CD14-positive monocyte (primary cell): ENCODE measurements at places on chromosomes 2 and 18. TPM values are rescaled to one million over a fixed set of nuclear protein-coding genes. Genes with fewer than 3 reads are reported as not detected.

PAX3 gene
- not detected for polyA plus RNA-seq

GRP gene
- polyA plus RNA-seq: not detected

DNER gene
- polyA plus RNA-seq: 0.16 TPM

ANO7 gene
- polyA plus RNA-seq: not detected

SLC19A3 gene
- polyA plus RNA-seq: not detected

KYNU gene
- polyA plus RNA-seq: 131 TPM

TOGARAM2 gene
- not detected for polyA plus RNA-seq

TTR gene
- not detected for polyA plus RNA-seq

ALK gene
- not detected for polyA plus RNA-seq

CDH7 gene
- not detected for polyA plus RNA-seq

ACOXL gene
- polyA plus RNA-seq: not detected

ZDBF2 gene
- 0.18 TPM for polyA plus RNA-seq

IRS1 gene
- polyA plus RNA-seq: 0.19 and 0.57 TPM in 2 replicates

EGR4 gene
- not detected for polyA plus RNA-seq

CDK15 gene
- not detected for polyA plus RNA-seq

LAMA3 gene
- not detected for polyA plus RNA-seq

ALMS1 gene
- polyA plus RNA-seq: 3.5 and 5.2 TPM in 2 replicates

CBLN2 gene
- polyA plus RNA-seq: not detected

DYSF gene
- 72.5 and 92.7 TPM in 2 replicates for polyA plus RNA-seq

IL18R1 gene
- polyA plus RNA-seq: 0.03 and 0.08 TPM in 2 replicates

CD8A gene
- 1.1 TPM for polyA plus RNA-seq

USP40 gene
- polyA plus RNA-seq: 8.0 and 13.5 TPM in 2 replicates

SLC23A3 gene
- not detected for polyA plus RNA-seq

TRAPPC8 gene
- polyA plus RNA-seq: 22.1 TPM

FAP gene
- polyA plus RNA-seq: not detected

ASIC4 gene
- not detected for polyA plus RNA-seq

SLC5A7 gene
- polyA plus RNA-seq: not detected in 2 replicates

MAPRE3 gene
- polyA plus RNA-seq: 13.9 and 14.4 TPM in 2 replicates

KLF7 gene
- polyA plus RNA-seq: 33.8 and 40.7 TPM in 2 replicates

INSIG2 gene
- polyA plus RNA-seq: 4.3 and 17.2 TPM in 2 replicates

ALPG gene
- not detected in 2 replicates for polyA plus RNA-seq

COBLL1 gene
- 0.18 TPM for polyA plus RNA-seq

KCNK3 gene
- not detected in 2 replicates for polyA plus RNA-seq

DQX1 gene
- not detected for polyA plus RNA-seq

MLPH gene
- polyA plus RNA-seq: not detected

TNS1 gene
- polyA plus RNA-seq: 1.3 and 1.5 TPM in 2 replicates

NPPC gene
- polyA plus RNA-seq: not detected

CCBE1 gene
- polyA plus RNA-seq: not detected

AQP4 gene
- not detected for polyA plus RNA-seq

SDC1 gene
- polyA plus RNA-seq: not detected

CAVIN2 gene
- 3.1 TPM for polyA plus RNA-seq

ARHGAP25 gene
- polyA plus RNA-seq: 31.4 and 56.8 TPM in 2 replicates

DUSP19 gene
- polyA plus RNA-seq: 0.30 TPM

DPP10 gene
- not detected for polyA plus RNA-seq

SERPINB3 gene
- not detected in 2 replicates for polyA plus RNA-seq

MOCOS gene
- polyA plus RNA-seq: 0.05 TPM

EPHA4 gene
- not detected for polyA plus RNA-seq

SLC8A1 gene
- 16.9 TPM for polyA plus RNA-seq

POTEJ gene
- not detected for polyA plus RNA-seq

ALKAL2 gene
- polyA plus RNA-seq: not detected

SPEG gene
- not detected in 2 replicates for polyA plus RNA-seq

ZNF385B gene
- not detected for polyA plus RNA-seq

KIAA2012 gene
- polyA plus RNA-seq: not detected

GREB1L gene
- polyA plus RNA-seq: 0.03 TPM
